ENCODE measurements at places on chromosomes 11 and 22.

- no peak for DNase-seq
Measured at GRCh38 chr11:74276581-74276980, 34.9 kb downstream of the P4HA3 start.

DNA sequence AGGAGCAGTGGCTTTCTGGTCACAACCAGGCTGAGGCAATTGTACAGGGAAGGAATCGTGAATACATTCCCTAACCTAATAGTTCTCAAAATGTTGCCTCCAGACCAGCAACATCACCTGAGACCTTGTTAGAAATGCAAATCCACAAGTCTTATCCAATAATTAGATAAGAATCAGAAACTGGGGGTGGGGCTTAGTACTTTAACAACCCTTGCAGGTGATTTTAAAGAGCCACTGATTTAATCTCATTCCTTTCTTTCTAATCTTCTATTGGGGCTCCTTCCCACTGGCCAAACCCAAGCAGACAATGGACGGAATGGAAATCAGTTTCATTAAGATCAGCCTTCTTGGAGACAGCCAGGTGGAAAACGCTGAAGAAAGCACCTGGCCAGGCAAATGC, 142.4 kb upstream of the DDI1 start:
- DNase-seq, result no peak

GRCh38 chr11:976431-977160, 50.9 kb downstream of the AP2A2 start:
- DNase-seq, result no peak

DNA sequence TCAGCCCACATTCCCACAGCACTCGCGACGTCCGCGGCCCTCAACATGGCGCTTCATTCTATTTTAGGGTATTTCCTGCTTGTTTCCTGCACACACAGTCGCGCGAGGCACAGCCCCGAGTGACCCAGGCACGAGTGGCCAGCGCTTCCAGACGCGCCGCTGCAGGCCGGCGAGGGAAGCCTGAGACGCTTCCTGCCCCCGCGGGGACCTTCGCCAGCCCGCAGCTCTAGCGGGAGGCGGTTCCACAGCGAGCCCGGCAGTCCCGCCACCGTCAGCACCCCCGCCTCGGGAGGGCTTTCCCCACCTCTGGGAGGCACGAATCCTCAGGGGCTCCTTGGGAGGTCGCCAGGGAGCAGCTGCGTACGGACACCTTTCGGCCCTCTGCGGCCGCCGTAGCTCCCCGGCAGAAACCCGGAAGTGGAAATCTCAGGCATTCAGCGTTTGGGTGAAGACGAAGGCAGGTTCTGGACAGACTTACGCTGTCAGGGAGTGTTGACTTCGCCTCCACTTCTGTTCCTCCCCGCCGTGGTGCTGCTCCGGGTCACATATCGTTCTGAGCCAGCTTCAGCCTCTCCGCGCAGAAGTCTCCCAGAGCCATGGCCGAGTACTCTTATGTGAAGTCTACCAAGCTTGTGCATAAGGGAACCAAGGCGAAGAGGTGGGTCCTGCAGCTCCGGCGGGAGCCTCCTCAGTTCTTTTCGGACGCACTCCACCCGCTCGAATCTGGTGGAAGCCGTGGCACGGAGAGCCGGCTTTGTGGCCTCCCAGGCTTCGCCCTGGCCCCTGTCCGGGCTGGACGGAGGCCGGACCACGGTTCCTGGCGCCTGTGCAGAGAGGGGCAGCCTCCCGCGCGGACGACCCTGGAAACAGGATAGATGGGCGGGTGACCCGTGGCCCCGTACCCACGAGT, 2925.9 kb upstream of the OR11H1 start:
- no peak for DNase-seq

DNA sequence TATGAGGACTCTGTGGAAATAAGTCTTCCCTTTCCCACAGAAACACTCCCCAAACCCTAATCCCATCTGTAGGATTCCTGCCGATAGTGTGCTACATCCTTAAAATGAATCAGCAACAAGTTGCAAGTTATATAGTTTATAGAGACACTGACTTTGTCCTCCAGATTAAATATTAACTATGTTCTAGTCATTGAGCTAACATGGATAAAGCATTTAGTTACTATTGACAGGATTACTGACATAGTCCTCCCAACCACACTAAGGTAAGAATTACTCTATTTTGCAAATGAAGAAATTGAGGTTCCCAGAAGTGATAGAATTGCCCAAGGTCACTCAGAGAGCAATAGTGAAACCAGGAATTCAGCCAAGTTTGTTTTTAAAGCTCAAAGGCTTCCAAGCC, 1.9 kb downstream of the OR52M1 start:
- DNase-seq, result no peak

DNA sequence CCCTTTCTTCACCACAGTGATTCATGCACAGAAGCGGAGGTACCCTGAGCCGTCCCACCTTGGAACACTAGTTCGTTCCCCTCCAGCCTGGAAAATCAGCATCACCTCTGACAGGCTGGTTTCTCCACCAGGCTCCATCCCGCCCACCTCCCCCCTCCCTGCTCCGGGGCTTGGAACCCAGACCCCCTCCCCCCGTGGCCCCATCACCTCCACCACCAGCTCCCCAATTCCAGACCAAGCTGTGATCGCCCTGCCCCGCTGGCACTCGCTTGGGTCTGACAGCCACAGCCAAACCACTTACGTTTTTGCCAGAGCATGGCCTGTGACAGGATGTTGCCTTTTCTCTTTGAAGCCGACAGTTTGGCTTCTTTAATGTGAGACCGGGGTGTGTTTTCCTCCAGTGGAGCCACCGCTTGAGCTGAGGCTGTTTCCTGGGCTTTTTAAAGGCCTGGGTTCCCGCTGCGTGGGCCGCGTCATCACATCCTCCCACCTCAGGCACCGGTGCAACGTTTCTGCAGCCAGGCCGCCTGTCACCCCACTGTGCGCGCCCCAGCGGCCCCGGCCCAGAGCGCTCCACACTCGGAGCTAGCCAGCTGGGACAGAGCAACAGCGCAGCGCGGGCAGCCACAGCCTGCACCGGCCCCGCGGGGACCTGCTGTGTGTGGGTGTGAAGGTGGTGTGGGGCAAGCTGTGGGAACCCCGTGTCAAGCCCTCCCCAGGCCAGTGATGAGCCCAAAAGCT, at the start of gene POU2AF1:
TSS of gene POU2AF1 (minus strand) at position 415 of the 741 bp plus-strand sequence. CDS start at position 317, 98 bp downstream.
- DNase-seq, result peak; percentile 47

DNA sequence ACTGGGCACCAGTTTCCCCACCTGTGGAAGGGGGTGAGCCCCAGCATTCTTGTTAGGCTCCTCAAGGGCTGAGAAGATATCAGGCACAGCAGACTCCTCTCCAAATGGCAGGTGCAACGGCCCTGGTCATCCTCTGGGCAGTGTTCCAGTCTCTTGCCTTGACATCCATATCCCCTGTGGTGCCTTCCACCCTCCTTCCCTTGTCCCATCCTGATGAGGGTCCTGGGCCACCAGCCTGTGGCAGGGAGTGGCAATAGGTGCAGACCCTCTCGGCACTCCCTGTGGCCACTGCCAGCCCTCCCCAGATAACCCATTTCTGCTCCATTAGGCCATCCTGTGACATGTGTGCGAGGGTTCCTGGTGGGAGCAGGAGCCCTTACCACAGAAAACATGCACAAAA, 78.8 kb upstream of the NECTIN1 start:
- no peak for DNase-seq

DNA sequence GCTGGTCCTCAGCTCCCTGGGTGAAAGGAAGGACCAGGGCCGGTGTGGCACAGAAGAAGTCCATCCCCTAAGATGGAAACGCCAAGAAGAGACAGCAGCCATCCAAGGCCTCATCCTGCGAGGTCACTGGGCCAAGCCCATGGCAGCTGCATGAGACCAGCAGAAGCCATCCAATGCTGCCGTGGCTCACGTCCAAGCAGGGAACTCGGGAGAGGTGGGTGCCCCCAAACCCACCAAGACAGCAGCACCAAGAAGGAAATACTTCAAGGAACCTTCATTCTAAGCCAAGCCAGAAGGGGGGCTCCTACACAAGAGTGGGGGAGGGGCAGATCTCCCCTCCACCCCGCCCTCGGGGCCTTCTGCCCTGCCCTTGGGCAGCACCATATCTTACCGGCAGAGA, 49.6 kb downstream of the IGSF9B start:
- DNase-seq, result no peak

- DNase-seq, result no peak
Measured at GRCh38 chr11:118105657-118106305, 19.0 kb upstream of the SMIM35 start.

- no peak for DNase-seq
Measured at GRCh38 chr11:27971171-27971570, 136.8 kb downstream of the KIF18A start.

- DNase-seq, result no peak
Measured at GRCh38 chr22:32444068-32444467, 20.2 kb downstream of the BPIFC start.

DNA sequence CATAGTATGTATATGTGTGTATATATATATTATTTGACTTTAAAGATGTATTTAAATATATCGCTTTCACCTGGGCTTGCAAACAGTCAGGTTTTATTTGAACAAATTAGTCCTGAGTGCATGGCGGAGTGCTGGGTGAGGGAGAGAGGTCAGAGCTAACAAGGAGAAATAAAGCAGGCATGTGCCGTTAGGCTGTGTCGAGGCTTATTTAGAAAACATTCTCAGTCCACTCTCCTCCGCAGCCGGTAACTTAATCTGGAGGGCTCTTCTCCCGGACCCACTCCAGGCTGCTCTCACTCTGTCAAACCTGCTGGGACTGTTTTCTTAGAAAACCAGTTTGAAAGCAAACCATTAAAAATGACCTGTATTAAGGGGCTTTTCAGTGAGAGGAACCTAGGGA, 455.9 kb downstream of the MN1 start:
- DNase-seq, result no peak

- DNase-seq, result no peak
Measured at GRCh38 chr11:120890609-120891320, 133.1 kb upstream of the TBCEL start.

- no peak for DNase-seq
Measured at GRCh38 chr11:1225386-1226225, 2.7 kb downstream of the MUC5B start.

DNA sequence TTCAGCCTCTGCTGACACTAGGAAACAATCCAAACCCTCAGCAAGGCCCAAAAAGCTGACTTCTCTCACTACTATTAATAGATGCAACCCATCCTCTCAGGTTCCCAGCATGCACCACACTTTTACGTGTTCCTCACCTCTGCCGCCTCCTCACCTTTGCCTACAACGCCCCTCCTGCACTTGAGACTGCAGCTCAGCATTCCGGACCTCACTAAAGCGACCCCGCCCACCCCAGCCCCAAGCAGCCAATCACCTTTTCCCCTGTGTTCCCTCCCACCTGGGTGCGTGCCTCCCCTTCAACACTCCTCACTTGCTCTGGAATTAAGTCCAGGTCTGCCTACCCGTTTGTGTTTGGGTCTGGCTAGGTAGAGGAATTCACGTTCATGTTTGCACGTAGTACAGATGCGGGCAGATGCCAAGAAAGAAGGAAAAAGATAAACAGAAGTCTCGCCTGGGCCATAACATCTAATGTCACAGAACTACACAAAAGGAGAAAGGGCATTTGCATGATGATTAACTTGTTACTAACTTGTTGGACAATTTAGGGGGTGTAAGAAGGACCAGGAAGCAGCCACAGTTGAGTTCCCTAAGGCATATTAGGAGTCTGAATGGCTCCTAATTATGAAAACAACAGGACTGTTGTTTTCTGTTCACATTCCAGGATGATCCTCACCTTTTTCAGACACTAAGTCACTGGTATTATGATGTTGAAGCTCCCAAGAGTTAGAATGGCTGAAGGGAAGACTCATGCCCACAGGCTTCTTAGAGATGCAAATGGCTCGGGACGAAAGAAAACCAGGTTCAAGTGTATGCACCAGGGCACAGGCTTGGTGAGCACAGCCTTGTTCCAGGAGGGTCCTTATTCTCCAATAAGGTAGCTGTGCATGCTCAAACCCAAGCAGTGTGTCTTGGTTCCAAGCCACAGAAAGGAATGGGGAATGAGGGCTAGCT, 102.2 kb downstream of the MICAL3 start:
- DNase-seq, result no peak

GRCh38 chr11:45879803-45880686, 5.4 kb upstream of the MAPK8IP1 start:
- no peak for DNase-seq

DNA sequence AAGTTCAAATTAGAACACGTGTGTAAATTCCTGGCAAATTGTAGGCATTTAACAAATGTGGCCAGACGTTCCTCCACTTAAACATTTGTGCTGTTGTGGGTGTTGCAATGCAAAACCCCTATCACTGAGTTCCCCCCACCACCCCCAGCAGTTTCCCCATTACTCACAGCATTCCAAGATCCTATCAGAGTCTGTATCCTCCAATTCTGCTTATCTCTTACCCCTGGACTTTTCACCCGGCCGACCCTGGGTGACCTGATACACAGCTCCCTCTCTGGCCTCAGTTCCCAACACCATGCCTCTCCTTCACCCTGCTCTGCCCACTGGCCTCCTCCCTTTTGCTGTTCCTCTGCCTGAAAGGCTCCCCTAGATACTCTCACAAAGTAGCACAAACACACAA, 31.4 kb upstream of the AQP11 start:
- DNase-seq, result no peak

DNA sequence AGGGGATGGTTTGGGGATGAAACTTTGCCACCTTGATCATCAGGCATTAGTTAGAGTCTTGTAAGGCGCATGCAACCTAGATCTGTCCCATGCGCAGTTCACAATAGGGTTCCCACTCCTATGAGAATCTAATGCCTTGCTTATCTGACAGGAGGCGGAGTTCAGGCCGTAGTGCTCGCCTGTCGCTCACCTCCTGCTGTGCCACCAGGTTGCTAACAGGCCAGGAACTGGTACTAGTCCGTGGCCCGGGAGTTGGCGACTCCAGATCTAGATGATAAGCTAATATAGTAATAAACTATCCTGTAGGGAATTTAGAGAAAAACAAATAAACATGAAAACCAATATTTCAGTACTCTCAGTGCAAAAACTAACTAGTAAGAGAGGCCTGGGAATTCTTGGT, 155.4 kb upstream of the ANO5 start:
- DNase-seq, result no peak

- DNase-seq, result no peak
Measured at GRCh38 chr22:24432059-24432853, 4.9 kb downstream of the ADORA2A start.

DNA sequence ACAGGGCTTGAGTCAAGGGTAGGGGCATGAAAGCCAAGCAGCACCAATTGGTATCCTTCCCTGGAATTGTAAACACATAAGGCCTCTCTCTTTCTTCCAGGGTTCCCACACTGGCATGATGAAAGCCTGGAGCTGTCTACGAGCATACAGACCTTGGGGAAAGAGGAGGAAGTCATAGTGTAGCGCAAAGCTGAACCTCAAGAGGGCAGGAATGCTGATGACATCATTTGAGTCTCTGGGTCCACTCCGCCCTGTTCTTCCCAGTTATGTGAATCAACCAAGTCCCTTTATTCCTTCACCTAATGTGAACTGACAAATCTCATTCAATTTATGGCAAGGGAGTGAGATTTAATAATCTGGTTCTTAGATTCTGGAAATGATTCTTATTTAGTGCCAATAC, 266.4 kb upstream of the NCAM1 start:
- no peak for DNase-seq

- no peak for DNase-seq
Measured at GRCh38 chr11:12642040-12642439, 32.2 kb upstream of the TEAD1 start.

DNA sequence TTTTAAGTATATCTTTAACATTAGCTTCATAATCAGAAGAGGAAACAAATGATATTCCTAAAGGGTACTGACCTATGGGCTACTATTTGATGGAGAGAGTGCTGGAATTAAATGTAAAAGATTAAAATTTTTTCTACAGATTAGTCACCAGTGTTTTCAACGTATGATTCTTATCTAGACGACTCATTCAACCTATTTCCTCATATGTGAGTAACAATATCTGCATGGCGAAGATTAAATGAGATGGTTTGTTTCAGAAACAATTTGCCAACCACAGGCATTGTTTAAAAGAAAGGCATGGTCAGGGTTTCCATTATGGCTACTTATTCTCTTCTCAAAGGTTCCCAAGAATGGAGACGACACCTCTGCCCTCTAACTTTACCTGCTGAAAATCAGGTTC, 20.4 kb downstream of the OR56B4 start:
- no peak for DNase-seq

All from NCI-H2107 (cell line).